Stimulated activated CD8-positive, alpha-beta memory T cell treated with anti-CD3 and anti-CD28 coated beads, Interleukin-12 subunit alpha, Interleukin-12 subunit beta, amount 100 ng/mL, for 1 hour (primary cell): ENCODE measurements at places on chromosomes 7 and 10.

DNA sequence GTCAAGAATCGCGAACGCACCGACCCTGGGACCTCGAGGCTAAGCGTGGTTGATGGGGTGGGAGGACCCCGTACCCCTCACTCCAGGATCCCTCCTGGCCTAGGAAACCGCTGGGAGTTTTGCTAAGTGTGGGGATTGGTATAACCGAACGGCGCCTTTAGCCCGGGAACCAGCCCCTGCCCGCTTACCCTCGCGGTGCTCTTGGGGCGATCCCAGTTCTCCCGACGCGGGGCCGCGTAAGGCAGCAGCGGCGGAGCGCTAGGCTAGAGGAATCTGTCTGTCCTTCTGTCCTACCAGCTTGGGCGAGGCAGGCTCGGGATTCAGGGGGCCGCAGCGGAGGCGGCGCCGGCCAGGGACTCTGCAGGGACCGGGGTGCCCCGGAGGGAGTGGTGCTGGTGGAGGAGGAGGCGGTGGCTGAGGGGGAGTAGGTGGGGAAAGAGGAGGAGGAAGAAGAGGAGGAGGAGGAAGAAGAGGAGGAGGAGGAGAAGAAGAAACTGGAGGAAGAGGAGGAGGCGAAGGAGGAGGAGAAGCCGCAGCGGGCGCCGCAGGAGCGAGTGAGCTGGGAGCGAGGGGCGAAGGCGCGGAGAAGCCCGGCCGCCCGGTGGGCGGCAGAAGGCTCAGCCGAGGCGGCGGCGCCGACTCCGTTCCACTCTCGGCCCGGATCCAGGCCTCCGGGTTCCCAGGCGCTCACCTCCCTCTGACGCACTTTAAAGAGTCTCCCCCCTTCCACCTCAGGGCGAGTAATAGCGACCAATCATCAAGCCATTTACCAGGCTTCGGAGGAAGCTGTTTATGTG is 439 bp upstream of the EMX2 start:
- no peak for DNase-seq

DNA sequence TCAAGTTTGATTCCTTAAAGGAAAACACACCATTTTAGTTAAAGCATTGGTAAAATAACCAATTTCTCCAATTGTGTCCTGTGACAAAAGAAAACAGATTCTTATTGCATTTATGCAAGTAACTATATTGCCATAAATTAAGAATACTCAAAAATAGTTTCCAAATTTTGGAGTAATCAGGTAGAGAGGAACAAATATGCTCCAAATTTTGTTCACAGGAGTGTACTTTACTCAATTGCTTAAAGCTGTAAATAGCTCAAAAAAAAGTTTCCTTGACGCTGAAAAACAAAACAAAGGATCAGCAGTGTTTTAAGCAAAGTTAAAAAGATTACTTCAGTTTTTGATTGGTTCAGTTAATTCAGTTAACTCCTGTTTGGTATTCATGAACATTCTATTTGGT is 52.2 kb upstream of the INHBA start:
- DNase-seq: no peak

DNA sequence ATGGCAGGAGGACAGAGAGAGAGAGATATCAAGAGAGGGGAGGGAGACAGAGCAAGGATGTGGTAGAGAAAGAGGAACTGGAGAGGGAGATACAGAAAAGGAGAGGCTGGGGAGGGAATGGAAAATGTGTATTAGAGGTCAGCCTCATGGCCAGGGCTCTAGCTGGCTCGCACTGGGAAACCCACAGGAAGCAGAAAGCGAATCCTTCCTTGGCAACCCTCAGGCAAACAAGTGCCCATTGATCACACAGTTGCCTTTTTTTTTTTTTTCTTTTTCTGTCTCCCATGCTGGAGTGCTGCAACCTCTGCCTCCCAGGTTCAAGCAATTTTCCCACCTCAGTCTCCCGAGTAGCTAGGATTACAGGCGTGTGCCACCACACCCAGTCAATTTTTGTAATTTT is 391.2 kb downstream of the TYW1 start:
- DNase-seq: no peak

- DNase-seq: no peak
These were observed 370.3 kb upstream of the CELF2 start for GRCh38 chr10:10647331-10647730.

DNA sequence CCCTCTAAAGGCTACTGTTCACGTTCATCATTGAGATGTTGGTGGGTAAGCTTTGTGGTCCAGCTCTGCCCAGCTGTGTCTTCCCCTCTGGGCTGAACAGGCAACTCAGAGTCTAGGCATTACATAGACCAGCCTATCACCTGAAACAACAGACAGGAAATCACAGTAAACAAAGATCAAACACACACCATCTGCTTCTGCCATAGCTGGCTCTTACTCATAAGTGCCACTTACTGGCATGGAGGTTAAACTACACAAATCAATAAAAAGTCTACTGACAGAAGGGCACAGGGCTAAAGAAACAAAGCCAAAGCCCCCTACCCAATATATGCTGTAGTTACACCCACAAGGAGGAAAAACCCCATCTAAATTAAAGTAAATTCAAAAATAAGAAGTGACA is 35.0 kb downstream of the SEPTIN14 start:
- DNase-seq: no peak

DNA sequence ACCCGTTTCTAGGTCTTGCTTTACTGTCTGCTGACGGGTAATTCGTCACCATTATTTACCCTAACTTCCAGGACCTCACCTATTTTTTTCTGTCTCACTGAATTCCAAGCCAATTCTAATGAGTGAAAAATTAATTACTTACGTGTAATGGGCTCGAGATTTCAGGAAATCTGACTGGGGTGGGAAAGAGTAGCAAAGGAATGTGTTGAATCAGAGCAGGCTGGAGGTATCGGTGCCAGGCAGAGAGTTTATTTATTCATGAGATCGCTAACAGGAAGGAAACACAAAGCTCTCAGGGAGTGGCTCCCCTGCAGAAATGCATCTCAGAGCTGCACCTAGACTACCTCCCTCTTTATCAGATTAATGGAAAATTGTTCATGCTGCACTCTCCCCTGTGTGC is 4.0 kb upstream of the DIP2C start:
- no peak for DNase-seq

GRCh38 chr7:81839708-81840369 is 70.0 kb upstream of the HGF start:
- DNase-seq: no peak

GRCh38 chr10:67401711-67402110 is 294.3 kb downstream of the CTNNA3 start:
- no peak for DNase-seq

DNA sequence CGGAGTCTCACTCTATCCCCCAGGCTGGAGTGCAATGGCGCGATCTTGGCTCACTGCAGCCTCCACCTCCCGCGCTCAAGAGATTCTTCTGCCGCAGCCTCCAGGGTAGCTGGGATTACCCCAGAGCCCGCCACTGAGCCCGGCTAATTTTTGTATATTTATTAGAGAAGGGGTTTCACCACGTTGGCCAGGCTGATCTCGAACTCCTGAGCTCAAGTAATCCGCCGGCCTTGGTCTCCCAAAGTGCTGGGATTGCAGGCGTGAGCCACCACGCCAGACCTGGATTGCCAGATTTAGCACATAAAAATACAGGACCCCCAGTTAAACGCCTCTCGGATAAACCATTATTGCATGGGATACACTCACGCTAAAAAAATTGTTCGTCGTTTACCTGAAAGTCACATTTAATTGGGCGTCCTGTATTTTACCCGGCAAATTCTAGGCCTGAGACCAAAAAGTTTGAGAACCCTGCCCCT is 375 bp upstream of the GATAD1 start:
- no peak for DNase-seq

DNA sequence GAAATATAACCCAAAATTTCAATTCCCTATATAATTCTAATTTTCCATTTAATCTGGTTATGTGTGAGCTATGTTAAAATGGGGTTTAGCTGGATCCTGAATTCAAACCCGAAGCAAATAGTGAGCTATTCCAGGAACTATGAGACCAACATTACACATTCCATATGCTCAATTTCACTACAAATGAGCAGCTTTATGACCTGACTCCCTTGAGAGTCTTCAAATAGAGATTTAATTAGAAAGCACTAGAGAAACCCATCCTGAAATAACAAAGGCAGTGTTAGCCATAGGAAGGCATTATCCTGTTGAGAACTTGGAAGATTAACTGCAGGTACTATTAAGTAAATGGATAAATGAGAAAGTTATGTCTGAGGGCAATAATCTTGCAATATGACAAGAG is 890.0 kb downstream of the GRM8 start:
- DNase-seq: no peak

GRCh38 chr10:123778719-123779517 is 112.7 kb downstream of the CPXM2 start:
- no peak for DNase-seq

DNA sequence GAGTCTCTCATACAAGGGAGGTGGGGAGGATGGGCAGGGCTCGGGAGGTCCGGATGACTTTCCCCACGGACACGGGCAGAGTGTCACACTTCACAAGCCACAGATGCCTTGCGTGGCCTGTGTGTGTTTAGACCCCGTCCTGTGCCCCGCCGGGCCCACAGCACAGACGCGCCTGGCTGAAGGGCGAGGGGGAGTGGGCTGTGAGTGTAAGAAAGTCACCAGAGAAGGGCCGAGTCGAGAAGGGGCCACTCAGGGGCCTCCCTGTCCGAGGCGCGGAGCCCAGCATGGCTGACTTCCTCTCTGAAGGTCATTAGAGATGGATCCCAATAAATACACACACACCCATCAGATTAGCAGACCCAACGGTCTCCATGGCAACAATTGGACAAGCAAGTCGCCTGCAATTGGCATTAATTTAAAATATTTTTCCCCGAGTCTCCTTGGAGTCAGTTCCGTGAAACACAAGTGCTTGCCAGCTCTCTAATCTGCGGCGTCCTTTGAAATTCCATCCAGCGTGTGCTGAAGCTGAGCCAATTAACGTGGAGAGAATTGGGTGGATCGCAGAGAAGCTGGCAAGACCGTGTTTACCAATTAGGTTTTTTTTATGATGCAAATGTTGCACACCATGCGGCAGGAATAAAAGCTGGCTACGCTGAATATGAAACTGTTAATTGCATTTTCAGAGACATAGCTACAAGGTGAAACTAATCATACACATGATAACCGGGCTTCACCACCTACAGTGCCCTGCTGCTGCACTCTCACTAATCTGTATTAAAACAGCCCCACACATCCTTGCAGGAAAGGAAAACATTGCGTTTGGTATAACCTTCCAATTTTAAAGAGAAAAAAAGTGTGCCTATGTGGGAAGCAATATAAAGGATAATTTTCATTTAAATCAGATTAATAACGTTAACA is 571.2 kb downstream of the PTPRN2 start:
- DNase-seq: no peak

GRCh38 chr10:34327184-34327583 is 487.9 kb downstream of the PARD3 start:
- DNase-seq: no peak

GRCh38 chr7:44802418-44803025 is 6.0 kb downstream of the PPIA start:
- DNase-seq: no peak

GRCh38 chr10:122293156-122293960 is 22.3 kb downstream of the BTBD16 start:
- DNase-seq: no peak

DNA sequence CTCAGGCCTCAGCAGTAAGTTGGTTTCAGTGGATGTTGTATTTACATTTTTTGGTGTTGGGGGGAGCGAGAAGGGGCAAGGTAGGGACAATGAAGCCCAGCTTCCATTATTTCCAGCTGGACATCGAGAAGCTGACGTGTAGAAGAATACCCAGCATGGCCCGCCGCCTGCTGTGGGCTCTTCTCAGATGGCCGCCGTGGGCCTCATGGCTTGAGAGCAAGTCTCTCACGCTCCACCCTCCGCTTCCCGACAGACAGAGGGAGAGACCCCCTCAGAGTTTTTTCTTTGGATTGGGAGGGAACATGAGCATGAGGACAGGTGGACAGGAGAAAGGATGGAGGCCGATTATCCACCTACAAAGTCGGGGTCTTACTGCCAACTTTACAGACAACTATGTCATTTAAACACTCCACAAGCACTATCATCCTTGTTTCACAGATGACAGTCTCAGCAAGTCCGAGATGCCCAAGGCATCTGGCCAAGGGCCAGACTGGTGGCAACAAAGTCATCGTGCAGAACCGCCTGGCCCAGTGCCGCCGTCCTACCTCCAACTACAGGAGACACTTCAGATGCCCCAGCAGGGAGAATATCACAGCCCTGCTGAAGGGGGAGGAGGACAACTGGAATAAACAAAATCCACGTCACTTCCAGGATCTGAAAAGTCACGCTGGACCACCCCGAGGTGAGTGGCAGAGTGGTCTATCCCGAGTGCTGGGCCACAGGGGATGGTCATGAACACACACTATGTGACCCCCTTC is 195.9 kb downstream of the DIP2C start:
- no peak for DNase-seq
